Stimulated activated CD4-positive, alpha-beta T cell treated with anti-CD3 and anti-CD28 coated beads, TNF-alpha, amount 100 ng/mL, for 48 hours (primary cell): ENCODE measurements at places on chromosomes 1 and 21.

DNA sequence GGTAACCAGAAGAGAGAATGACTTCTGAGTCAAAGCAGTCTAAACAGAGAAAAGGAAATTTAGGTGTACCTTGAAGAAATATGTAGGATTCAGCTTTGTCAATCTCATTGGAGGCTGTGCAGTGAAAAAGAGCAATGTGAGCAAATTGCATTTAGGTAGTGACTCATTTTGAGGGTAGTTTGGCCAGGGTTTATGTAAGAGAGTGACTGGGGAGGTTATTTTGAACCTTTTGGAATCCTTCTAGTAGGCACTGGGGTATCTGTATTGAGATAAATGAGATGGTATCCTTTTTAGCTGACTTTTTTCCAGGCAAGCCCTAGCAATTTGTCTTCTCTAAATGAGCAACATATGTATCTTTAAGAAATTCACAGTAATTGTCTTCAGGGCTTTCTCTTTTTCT lies 95.9 kb downstream of the DISP1 start:
- DNase-seq = no peak

DNA sequence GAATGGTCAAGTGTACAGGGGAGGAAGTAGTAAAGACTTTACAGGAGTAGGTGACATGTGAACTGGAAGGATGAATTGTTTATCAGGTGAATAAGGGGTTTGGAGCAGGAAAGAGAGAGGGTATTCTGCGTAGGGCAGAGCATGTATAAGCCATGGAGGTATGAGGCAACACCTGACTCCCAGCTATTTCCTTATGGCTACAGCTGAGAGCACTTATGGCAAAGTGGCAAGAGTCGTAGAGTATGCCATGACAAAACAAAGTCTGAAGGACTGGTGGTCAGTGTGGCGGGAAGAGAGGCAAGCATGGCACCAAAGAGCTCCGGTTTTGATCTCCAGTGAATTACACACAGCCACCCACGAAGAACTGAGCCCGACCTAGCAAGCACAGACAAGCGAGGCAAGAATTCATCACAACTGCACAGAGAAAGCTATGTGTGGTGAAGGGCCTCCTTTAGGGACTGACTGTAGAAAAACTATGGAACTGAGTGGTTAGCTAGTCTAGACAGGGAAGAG lies 9.0 kb upstream of the ELOVL1 start:
- no peak for DNase-seq

GRCh38 chr21:30981403-30981802 lies 56.9 kb downstream of the KRTAP19-8 start:
- DNase-seq = no peak

GRCh38 chr1:238895911-238896310 lies 490.5 kb upstream of the CHRM3 start:
- DNase-seq = no peak

GRCh38 chr1:63973005-63973419 lies 199.2 kb downstream of the ROR1 start:
- no peak for DNase-seq

DNA sequence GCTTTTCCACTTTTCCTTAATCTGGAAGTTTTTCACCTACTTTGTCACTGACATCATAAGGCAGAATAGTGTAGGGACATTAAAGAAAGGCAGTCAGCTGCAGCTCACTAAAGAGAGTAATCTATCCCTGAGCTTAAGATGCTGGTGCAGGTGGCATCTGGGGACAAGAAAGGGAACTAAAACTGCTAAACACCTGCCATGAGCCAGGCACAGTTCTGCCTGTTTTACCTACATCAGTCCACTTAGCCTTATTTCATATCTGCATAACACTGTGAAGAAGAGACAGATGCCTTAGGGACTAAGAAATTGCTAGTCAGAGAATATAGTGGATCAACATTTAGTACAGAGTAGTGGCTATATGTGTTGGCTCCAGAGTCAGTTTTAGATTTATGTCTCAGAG lies 88.1 kb downstream of the GPATCH2 start:
- DNase-seq = no peak

GRCh38 chr1:206963119-206963712 lies 7.0 kb downstream of the FCAMR start:
- DNase-seq = no peak

- no peak for DNase-seq
Measured at GRCh38 chr1:100188617-100189016, 10.6 kb upstream of the LRRC39 start.

DNA sequence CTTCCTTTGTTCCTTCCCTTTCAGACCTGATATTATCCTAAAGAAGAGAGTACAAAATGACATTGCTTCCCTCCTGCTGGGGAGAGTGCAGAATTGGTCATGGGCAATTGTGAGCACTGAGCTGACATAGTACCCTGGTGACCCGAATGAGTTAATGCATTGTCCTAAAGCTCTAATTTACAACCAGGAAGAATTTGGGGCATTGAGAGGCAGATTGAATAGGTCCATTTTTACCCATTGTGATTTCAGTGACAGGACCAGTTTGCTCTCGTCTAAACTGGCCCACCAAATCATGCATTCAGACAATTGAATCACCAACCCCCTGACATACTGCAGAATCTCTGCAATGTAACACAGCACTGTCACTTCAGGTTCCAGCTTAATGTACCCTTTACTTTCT lies 497.4 kb downstream of the DPYD start:
- DNase-seq = no peak

- no peak for DNase-seq
Measured at GRCh38 chr1:44500181-44501046, 95.4 kb downstream of the RNF220 start.

- DNase-seq = no peak
Measured at GRCh38 chr1:172279939-172280636, 140.4 kb upstream of the C1orf105 start.

DNA sequence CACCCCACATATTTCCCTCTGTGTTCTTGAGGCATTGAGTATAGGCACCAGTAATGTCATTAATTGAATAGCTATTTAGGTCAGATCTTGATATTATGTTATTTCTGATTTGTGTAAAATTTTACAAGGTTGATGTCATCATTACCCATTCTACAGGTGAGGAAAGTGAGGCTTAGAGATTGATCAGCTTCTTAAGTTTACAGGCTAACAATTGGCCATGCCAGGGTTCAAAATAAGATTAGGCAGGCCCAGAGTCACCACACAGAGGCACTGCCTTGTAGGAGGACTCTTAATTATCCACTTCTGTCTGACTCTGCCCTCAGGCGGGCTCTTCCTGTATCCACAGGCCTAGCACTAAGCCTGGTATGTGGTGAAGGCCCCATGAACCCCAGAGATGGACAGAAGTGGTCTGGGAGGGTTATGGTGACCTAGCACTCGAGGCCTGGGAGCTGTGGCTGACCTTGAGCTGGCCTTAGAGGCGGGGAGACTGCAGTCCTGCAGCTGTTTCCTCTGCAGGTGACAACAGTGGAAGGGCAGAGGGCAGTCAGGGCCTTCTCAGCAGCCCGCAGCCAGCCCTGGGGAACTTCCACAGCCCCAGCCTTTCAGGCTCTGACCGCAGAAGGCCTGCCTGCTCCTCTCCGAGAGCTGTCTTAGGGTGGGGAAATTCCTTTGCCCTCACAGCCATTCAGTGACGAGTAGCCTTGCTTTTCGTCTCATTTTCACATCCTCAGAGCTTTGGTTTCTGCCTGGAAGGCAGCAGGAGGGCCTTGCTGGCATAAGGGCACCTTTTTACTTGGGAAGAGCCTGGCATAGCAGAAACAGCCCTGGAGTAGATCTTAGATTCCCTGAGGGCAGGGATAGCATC lies 12.2 kb downstream of the ZDHHC18 start:
- DNase-seq = no peak

DNA sequence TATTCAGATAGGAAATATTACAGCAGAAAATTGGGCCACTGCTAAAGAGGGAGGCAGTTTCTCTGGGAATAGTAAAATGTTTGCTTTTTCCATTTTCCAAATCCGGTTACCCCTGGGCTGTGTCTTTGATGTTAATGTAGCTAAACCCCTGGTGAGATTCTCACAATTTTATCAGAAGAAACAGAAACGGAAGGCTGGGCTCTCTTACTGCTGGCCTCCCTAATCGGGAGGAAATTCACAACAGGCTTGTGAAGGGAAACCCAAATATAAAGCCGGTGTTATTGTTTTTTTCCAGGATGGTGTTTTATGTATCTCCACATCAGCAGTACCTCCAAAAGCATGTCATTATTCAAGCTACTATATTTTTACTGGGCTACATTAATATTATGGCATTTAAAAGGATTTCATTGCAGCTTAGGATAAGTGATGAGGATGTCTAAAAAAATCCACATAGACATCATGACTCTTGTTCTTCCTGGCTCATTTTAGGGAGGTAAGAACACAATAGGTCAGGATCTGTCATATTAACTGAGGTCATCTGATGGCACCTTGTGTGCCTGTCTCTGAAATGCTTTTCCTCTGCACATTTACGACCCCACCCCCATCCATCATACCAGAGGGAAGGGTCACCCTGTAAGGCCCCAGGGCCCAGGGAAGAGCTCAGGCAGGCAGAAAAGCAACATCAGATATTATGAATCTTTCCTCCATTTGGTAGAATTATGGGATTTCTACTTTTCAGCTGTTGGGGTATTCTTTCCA lies 158.7 kb downstream of the DSCAM start:
- no peak for DNase-seq

DNA sequence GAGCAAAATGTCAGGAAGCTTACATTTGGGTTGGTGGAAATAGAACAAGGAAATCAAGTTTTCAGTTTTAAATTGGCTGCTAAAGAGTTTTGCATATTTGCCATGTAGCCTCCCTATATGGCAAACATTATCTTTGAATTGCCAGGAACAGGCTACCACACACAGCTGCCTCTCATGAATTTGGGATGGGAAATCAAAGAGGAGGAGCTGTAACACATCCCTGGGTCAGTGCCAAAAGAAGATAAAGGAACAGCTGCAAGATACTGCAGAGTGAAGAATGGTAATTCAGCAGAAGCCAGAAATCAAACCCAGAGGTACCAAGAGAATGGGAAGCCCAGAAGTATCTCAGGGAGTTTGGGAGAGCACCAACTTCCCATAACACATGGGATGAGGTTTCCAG lies 18.6 kb upstream of the RASAL2 start:
- no peak for DNase-seq

- peak; percentile 34 for DNase-seq
Measured at GRCh38 chr21:37257511-37257966, 9.6 kb downstream of the VPS26C start.

DNA sequence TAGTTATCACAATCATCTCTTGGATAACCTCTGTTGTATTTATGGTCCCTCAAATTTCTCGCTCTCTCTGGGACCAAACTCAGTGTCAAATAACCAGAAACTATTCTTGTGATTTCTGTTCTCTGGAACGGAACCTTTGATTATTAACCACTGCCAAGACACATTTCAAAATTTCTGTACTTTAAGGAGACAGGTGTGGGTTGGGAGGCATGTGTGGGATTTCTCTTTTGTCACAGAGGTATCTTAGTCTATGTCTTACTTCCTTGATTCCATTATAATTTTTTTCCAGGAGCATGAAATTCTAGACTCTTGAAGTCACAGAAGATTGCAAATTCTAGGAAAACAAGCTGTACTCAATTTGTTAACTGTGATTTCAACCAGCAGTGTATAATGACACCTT lies 919.0 kb upstream of the B3GALT2 start:
- DNase-seq = no peak

DNA sequence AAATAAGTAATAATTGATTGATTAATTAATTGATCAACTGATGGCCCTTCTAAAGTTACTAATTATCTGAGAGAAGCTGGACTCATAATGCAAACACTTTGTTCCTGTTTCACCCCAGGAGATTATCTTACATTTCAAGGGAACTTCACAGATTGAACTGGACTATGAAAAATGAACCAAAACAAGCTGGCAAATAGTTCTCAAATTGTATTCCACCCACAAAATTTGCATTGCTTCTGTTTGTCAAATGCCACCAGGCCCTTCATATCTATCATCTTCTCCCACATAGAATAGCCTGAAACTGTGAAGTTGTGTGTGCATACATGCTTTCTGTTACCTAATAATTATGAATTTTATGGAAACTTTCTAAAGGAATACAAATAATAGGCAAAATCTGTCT lies 104.0 kb downstream of the ZNF281 start:
- no peak for DNase-seq

DNA sequence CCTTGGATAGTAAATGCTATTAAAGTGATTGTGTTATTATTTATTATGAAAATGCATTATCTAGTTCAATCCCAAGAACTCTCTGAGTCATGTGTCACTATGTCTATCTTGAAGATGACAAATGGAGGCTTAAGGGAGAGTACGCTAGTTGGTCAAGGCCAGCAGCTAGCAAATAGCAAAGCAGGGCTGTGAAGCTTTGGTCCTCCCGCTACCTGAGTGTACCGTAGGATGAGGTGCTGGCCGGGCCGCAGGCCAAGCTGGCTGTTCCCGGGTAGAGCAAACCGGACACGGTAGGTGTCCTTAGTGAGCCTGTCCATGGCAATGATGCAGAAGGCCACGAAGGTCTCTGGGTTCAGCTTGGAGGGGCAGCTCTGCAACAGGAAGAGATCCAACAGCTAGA lies 9.3 kb downstream of the CYB5RL start:
- no peak for DNase-seq

DNA sequence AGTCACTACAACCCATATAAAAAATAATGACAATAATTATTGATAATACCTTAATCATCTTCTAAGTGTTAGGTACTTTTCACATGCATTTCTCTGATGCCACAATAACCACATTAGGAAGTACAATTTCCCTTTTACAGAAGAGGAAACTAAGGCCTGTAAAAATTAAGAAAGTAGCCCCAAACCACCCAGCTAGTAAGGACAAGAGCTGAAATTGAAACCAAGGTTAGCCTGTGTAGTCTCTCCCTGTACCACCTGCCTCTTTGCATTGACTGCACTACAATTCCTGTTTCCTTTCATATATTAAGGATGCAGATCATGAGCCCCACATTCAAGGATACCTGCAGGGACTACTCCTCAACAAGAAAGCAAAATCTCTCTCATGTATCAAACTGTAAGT lies 288.8 kb downstream of the GPATCH2 start:
- no peak for DNase-seq

DNA sequence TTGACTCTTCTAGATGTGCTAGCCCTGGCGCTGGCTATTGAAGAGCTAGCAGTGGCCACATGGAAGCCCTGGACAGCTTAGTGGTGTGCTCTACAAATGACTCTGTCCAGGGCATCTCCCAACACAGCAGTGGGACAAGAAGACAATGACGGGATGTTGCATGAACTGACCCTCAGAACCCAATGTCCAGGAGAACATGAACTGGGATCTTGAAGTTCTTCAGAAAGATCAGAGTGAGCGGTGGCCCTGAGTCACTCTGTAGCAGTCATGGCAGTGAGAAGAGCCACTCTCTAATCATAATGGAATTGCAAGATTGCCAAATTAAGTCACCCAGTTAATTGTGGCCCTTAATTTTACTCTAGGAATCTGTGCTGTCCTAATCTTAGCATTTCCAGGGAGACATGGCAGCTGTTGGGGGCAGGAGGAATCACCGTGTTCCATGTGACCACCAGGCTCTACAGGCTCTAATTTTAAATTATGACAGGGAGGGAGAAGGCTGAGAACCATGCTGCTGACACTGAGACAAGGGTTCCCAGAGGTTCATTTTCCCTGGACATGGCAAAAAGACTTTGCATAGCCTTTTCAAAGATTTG lies 10.2 kb upstream of the OBSCN start:
- no peak for DNase-seq
